ENCODE measurements at places on chromosomes 12 and 14.

DNA sequence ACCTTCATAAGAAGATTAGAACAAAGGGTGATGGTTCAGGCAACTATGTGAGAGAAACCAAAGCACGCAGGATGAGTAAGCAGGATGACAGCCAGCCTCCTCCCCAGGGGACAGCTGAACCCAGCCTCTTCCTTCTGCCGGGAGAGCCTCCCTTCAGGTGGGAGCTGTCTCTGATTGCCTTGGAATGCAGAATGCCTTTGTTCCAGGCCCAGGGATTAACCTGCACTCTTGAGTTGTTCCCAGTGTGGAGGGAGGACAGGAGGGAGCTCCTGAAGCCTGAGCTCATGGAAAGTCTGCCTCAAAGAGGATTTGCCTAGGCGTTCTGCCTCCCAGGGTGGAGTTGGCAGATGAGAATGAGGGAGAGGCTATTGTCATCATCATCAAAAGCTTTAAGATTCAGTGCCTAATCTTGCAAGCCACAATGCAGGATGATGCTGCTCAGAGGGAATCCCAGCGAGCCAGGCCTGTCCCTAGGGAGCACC, 3.6 kb upstream of the KRT6A start:
- DNase-seq, result no peak

DNA sequence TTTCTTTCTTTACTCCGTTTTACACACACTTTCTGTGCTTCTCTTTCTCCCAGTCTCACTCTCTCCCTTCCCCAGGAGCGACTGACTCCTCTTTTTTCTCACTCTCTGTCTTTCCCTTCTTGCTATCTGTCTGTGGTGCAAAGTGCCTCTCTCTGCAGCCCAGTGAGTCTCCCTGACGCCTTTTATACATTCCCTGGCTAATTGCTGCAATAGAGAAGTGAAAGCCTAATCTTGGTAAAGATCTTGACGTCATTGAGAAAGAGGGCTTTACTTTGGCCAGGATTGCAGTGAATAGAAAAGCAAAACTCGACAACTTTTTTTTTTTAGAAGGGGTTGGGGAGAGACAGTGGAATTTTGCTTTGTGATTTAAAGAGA, 706 bp upstream of the DIO2 start:
- DNase-seq, result no peak

DNA sequence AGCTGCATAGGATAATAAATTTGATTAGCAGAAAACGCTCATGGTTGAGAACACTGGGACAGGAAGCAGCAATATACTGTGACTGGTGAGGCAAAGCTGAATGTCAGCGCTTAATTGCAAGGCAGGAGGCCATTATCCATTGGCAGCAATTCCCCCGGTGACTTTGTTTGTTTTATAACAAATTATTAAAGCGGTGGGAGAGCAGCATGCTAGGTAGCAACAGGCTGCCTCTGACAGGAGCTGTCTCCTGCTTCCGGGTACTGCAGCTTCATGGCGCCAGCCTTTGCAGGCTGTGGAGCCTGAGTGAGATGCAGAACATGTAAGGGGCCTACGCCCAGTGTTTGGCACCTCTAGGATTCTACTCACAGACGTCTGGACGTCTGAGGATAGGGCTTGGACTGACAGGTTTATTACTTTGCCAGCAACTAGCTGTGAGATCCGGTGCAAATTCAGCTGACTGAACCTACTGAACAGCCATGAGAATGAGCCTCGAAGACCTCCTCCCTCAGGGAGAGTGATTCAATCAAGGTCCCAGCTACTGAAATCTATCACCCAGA, 82.1 kb upstream of the SSTR1 start:
- DNase-seq, result no peak

DNA sequence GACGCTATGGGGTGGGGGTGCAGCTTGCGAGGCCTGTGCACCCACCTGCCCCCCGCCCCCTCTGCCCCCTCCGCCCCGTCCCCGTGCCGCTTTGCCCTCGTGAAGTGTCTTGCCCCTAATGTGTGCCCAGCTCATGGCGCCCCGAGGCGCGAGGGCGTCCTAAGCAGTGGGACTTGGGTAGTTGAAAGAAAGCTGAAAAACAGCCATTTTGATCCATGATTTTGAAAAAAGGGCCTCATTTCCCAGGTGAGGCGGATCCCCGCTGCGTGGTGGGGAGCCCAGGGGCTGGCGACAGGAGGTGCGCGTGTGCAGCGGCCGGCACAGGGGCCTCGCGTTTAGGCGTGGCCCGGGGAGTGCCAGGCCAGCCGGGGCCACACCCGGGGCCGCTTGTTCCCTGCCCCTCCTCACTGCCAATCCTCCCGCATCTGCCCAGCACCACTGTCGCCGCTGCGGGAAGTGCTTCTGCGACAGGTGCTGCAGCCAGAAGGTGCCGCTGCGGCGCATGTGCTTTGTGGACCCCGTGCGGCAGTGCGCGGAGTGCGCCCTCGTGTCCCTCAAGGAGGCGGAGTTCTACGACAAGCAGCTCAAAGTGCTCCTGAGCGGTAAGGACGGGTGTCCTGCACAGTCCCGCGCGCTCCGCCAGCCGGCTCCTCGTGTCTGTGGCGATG, 11.8 kb downstream of the ZFYVE21 start:
- no peak for DNase-seq

GRCh38 chr12:77837876-77838291, 7.2 kb downstream of the NAV3 start:
- DNase-seq, result no peak

DNA sequence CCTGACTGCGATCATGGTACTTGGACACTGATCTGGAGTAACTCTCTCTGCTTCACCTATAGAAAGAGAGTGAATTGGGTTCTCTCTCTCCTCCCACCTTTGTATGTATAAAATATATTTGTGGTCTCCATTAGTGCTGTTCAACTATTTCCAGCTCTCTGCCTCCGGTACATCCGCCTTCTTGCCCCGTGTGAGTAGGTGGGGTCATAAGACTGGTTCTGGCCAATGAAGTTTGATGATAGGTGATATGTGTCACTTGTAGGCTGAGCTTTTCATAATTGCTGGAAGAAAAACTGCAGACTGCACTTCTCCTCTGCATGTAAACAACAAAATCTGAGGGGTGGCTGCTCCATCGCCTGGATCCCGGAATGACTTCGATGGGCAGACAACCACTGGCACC, 210.4 kb downstream of the EXOC5 start:
- DNase-seq, result no peak

DNA sequence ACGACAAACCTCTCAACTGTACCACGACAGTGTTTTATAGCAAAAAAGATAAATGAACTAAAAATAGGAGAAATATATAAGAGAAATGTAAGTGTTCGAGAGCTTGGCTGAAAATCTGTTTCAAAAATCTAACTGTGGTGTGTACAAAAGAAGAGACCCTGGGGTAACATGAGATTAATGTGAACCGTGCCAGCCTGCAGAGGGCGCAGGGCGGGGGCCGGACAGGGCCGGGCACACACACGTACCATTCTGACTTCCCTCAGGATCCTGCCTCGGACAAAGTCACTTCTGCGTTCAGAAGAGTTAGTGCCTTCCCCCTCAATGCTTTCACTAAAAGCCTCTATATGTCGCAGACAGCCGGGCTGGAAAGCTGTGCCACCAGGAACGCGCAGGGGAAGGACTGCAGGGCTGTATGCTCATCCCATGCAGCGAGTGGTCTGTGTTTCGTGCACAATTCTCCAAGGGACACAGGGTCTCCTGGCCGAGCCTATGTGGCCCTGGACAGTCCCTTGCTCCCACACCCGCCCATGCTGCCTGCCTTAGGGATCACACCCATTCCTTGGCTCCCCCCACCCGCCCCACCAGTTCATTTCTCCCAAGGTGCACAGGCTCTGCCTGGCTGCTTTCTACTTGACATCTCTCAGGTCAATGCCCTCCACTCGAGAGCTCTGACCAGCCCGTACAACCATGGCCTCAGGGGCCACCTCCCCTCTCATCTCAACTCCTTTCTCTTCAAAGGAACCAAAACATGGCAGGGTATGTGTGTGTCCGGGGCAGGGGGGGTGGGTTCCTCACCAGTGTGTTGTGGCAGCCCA, 8.5 kb downstream of the CDCA4 start:
- no peak for DNase-seq

DNA sequence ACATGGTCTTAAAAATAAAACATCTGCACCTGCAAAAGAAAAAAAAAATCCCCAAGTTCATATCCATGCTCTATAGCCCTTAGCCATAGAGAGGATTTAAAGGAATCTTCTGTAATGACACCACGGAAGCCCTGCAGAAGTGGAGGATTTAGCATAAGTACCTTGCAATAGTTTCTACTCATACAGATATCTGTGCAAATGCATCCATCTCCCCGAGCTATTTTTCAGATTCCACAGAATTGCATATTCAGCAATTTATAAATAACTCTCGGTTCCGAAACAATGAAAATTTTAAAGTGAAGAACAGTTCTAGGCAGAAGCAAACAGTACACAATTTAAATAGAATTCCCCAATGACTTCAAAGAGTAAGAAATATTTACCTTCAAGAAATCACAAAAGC, 424 bp downstream of the IGF1 start:
- DNase-seq, result no peak

DNA sequence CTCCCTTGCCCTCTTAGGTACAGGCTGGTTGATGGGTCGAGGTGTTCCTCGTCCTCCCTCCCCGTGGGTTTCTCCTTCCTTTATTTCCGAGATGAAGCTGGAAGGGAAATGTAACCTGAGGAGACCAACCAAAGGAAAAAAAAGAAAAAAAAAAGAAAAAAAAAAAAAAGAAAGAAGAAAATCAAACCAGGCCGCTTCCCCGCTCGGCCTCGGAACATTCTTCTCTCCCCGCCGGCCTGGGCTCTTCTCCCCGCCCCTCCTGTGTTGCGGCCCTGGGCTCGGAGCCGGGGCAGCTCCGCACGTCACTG, 1.6 kb upstream of the NFATC4 start:
- DNase-seq, result no peak

Measured in hematopoietic multipotent progenitor cell treated with erythropoietin and hydrocortisone succinate and interleukin-3 and kit ligand, for 8 days (in vitro differentiated cells).